Activated naive CD4-positive, alpha-beta T cell treated with anti-CD3 and anti-CD28 coated beads, Interleukin-2, amount 50 U/mL, for 72 hours (primary cell): ENCODE measurements at places on chromosomes 12 and 14. TPM values are rescaled to one million over a fixed set of nuclear protein-coding genes. Genes with fewer than 3 reads are reported as not detected.

Gene CPNE8
- total RNA-seq: 7.2 TPM

Gene ART4
- total RNA-seq: not detected

Gene PAX9
- total RNA-seq: not detected

Gene GLT1D1
- total RNA-seq: 0.60 TPM

Gene FAM90A1
- 0.47 TPM for total RNA-seq

Gene BBOF1
- 0.64 TPM for total RNA-seq

Gene ANO4
- not detected for total RNA-seq

Gene KCNA5
- total RNA-seq: not detected

Gene ACRBP
- total RNA-seq: 2.1 TPM

Gene PYGL
- 1.8 TPM for total RNA-seq

Gene RGS6
- 0.64 TPM for total RNA-seq

Gene VPS29
- 113 TPM for total RNA-seq

Gene MYH7
- not detected for total RNA-seq
